NCI-H524 treated with DMSO at 0.1 percent for 48 hours (cell line): ENCODE measurements at places on chromosomes 5 and 9.

DNA sequence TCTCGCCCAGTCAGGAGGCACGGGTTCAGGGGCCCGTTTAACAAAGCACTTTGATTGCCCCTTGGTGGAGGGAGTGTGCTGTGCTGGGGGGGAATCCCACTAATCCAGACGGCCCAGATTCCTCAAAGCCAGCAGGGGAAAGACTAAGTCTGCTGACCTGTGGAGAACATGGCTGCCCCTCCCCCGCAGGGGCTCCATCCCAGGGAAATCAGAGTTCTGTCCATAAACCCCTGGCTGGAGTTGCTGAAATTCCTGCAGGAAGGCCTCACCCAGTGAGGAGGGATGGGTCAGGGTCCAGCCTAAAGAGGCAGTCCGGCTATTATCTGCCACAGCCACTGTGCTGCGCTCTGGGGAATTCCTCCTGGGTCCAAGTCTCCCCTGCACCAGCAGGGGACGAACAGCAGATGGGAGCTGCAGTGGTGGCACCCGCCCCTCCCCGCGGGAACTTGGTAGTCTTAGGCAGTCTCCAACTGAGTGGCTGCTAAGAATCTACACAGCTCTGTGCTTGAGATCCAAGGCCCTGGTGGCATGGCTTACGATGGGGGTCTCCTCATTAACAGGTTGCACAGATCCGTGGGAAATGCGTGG, 174.0 kb upstream of the DAB2 start:
- no peak for DNase-seq

GRCh38 chr5:61702784-61703183, 370.7 kb downstream of the ZSWIM6 start:
- no peak for DNase-seq

- no peak for DNase-seq
These were observed 11.8 kb upstream of the EXOC3 start for GRCh38 chr5:431001-431710.

GRCh38 chr5:138178516-138179276, at the start of the genes BRD8 and KIF20A:
Gene BRD8, minus strand, starts transcription at chr5:138178630. Its CDS starts 16 bp downstream, at chr5:138178614.
Gene KIF20A, plus strand, starts transcription at chr5:138179112. Its CDS starts 569 bp downstream, at chr5:138179681.
- DNase-seq: peak; percentile 93
